ENCODE measurements at places on chromosomes 5 and 9. TPM values are rescaled to one million over a fixed set of nuclear protein-coding genes. Genes with fewer than 3 reads are reported as not detected.

GRCh38 chr5:88675168-88675707 is 207.7 kb downstream of the MEF2C start:
- peaks cover 28% of the 10 kb centered on the region for H3K4me1 ChIP-seq
- peaks cover 12% of the 10 kb centered on the region for H3K27me3 ChIP-seq
- DNase-seq: peak; percentile 72
- H3K4me3 ChIP-seq: peak overlapping the region; percentile 83
- H3K36me3 ChIP-seq: no peaks in the 10 kb centered on the region

DNA sequence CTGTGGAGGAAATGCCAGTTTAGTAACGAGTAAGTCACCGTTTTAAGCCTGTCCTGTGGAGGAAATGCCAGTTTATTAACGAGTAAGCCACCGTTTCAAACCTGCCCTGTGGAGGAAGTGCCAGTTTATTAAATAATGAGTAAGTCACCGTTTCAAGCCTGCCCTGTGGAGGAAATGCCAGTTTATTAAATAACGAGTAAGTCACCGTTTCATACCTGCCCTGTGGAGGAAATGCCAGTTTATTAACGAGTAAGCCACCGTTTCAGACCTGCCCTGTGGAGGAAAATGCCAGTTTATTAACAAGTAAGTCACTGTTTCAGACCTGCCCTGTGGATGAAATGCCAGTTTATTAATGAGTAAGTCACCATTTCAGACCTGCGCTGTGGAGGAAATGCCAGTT is 18.9 kb upstream of the PDCD6 start:
- no peak overlapping the region for H3K4me3 ChIP-seq
- H3K4me1 ChIP-seq: peaks cover 3% of the 10 kb centered on the region
- peaks cover 32% of the 10 kb centered on the region for H3K36me3 ChIP-seq
- DNase-seq: no peak
- H3K27ac ChIP-seq: no peak overlapping the region
- H3K27me3 ChIP-seq: no peaks in the 10 kb centered on the region

- H3K27ac ChIP-seq: no peak overlapping the region
- DNase-seq: no peak
- H3K4me1 ChIP-seq: peaks cover 6% of the 10 kb centered on the region
- H3K27me3 ChIP-seq: no peaks in the 10 kb centered on the region
Observed at GRCh38 chr9:72601615-72602014, 80.2 kb downstream of the TMC1 start.

DNA sequence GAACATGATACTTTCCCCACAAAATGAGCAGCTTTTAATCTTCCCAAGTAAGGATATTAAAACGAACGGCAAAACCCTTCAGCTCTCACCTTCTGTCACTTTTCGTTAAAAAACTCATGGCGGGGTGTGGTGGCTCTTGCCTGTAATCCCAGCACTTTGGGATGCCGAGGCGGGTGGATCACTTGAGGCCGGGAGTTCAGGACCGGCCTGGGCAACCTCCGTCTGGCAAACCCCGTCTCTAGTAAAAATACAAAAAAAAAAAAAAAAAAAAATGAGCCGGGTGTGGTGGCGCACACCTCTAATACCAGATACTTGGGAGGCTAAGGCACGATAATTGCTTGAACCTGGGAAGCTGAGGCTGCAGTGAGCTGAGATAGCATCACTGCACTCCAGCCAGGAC is 902 bp downstream of the TMED9 start:
- no peak for DNase-seq
- H3K27ac ChIP-seq: peak overlapping the region; percentile 91
- peaks cover 6% of the 10 kb centered on the region for H3K4me1 ChIP-seq
- peak overlapping the region; percentile 96 for H3K4me3 ChIP-seq
- H3K36me3 ChIP-seq: peaks cover 29% of the 10 kb centered on the region

DNA sequence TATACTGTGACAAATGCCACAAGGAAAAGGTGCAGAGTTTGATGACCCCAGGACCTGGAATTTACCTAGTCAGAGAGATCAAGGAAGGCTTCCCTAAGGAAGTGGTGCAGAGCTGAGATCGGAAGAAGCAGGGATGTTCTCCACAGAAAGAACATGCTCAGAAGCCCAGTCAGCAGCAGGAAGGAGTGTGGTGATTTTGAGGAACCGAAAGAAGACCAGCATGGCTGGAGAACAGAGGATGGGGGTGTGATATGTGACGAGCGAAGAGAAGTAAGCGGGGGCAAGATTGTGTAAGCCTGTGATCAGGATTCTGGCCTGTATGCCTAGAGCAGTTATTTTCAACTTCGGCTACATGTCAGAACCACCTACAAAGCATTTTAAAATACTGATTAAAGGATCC is 18.7 kb upstream of the PIK3R1 start:
- peaks cover 13% of the 10 kb centered on the region for H3K4me1 ChIP-seq
- no peak for DNase-seq
- no peaks in the 10 kb centered on the region for H3K27me3 ChIP-seq
- H3K36me3 ChIP-seq: no peaks in the 10 kb centered on the region

GRCh38 chr9:26326563-26326962 is 566.0 kb downstream of the CAAP1 start:
- no peak overlapping the region for H3K4me3 ChIP-seq
- no peaks in the 10 kb centered on the region for H3K4me1 ChIP-seq
- no peaks in the 10 kb centered on the region for H3K36me3 ChIP-seq

DNA sequence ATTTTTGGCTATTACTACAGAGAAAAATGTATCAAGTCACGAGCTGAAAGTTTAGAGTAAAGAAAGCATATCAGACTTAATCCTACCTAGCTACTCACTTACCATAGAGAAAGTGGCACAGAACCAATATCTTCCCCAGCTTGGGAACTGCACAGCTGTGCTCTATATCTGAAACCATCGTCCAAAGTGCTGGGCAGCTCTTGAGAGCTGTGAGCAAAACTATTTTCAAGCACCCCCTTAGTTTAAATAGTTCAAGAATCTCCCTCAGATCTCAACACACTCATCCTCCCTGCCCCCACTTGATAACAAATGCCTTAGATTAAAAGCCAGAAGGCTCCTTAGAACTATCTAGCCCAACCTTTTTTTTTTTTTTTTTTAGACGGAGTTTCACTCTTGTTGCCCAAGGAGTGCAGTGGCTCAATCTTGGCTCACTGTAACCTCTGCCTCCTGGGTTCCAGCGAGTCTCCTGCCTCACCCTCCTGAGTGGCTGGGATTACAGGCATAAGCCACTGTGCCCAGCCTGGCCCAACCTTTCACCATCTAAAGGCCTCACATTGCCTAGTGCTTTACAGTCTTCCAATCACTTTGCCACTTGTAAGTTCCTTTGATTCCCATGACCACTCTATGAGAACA is 94.2 kb upstream of the APC start:
- H3K27ac ChIP-seq: no peak overlapping the region
- no peak for DNase-seq
- H3K4me1 ChIP-seq: no peaks in the 10 kb centered on the region

- H3K4me3 ChIP-seq: no peak overlapping the region
- no peak for DNase-seq
- H3K27me3 ChIP-seq: no peaks in the 10 kb centered on the region
- peaks cover 3% of the 10 kb centered on the region for H3K4me1 ChIP-seq
- H3K27ac ChIP-seq: no peak overlapping the region
- peaks cover 3% of the 10 kb centered on the region for H3K36me3 ChIP-seq
Observed at GRCh38 chr5:1312993-1313833, 18.3 kb upstream of the TERT start.

- no peak for DNase-seq
- no peaks in the 10 kb centered on the region for H3K36me3 ChIP-seq
- no peaks in the 10 kb centered on the region for H3K4me1 ChIP-seq
- H3K27me3 ChIP-seq: no peaks in the 10 kb centered on the region
- no peak overlapping the region for H3K27ac ChIP-seq
Observed at GRCh38 chr9:135045928-135046738, 41.3 kb upstream of the OLFM1 start.

DNA sequence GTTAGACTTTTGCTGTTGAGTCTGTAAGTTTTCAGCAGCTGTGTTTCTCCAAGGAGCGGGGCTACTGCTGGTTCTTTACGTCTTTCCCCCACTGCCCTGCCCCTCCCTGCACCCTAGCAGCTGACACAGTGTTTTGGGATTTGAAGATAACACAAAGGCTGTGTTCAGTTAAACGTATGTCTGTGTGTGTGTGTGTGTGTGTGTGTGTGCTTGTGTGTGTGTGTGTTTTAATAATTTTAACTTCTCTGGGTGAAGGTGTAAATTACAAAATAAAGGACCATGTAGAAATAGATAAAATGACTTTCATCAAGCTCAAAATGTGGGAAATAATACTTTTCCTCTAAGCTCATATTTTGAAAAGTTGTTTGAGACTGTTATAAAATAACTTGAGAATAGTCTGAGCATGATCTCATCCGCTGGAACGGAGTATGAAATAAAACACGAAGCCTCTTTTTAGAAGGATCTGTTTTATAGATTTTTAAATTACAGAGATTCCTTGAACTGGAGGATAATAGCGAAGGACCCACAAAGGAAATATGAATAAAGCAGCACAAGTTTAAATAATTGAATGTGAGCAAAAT is 10.9 kb downstream of the ABL1 start:
- DNase-seq: peak; percentile 91
- H3K27me3 ChIP-seq: no peaks in the 10 kb centered on the region
- H3K36me3 ChIP-seq: no peaks in the 10 kb centered on the region
- H3K27ac ChIP-seq: peak overlapping the region; percentile 99
- H3K4me3 ChIP-seq: peak overlapping the region; percentile 51

GRCh38 chr9:130882696-130883225 is 13.9 kb downstream of the QRFP start:
- H3K4me3 ChIP-seq: no peak overlapping the region
- peaks cover 71% of the 10 kb centered on the region for H3K36me3 ChIP-seq
- DNase-seq: no peak
- H3K27me3 ChIP-seq: no peaks in the 10 kb centered on the region

Gene GRAMD2B
- total RNA-seq: 29.1 TPM

- DNase-seq: peak; percentile 91
- H3K36me3 ChIP-seq: no peaks in the 10 kb centered on the region
- H3K4me3 ChIP-seq: no peak overlapping the region
- H3K27ac ChIP-seq: peak overlapping the region; percentile 48
Observed at GRCh38 chr5:143350751-143351602, 52.5 kb downstream of the NR3C1 start.

DNA sequence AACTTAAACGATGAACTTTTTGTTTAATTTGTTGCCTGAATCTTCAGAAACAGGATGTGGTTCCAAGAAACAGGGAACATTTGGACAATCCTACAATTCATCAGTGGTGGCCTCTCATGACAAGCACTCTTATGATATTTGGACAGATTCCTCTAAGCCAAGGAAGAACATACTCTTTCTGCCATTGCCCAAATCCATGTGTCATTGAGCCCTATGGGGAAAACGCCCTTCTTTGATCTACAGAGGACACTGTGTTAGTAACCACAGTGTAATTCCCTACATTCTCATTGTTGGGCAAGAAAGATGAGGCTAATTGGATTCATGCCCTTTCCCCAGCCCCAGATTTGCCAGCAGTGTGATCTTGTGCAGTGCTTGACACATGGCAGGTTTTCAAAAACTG is 167.7 kb upstream of the PTCH1 start:
- H3K4me1 ChIP-seq: no peaks in the 10 kb centered on the region
- H3K27me3 ChIP-seq: peaks cover 3% of the 10 kb centered on the region
- no peak overlapping the region for H3K27ac ChIP-seq
- no peak overlapping the region for H3K4me3 ChIP-seq
- no peaks in the 10 kb centered on the region for H3K36me3 ChIP-seq
